ENCODE measurements at places on chromosomes 5 and 9.

GRCh38 chr9:15191378-15191777 lies 115.6 kb downstream of the TTC39B start:
- no peak for DNase-seq

- peak; percentile 92 for DNase-seq
These were observed 32.0 kb upstream of the SPTLC1 start for GRCh38 chr9:92147030-92147851.

- DNase-seq: no peak
These were observed 8.1 kb downstream of the BRD9 start for GRCh38 chr5:884345-885126.

DNA sequence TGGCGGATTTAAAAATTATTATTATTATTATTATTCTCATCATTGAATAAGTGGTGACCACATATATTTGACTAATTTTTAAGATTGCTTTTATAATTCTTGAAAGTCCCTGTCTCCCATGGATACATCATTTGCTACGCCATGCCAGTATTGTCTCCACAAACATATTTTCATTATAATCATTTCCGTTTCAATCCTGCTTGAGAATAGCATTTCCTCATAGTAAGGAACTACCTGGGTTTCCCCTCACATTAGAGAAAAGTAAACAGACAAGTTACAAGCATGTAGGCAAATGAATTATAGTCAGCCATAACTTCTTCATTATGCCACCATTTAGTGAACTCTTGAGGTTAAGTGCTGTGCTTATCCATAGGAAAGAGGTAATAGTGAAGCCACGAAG lies 276.6 kb downstream of the NFIB start:
- DNase-seq: no peak

DNA sequence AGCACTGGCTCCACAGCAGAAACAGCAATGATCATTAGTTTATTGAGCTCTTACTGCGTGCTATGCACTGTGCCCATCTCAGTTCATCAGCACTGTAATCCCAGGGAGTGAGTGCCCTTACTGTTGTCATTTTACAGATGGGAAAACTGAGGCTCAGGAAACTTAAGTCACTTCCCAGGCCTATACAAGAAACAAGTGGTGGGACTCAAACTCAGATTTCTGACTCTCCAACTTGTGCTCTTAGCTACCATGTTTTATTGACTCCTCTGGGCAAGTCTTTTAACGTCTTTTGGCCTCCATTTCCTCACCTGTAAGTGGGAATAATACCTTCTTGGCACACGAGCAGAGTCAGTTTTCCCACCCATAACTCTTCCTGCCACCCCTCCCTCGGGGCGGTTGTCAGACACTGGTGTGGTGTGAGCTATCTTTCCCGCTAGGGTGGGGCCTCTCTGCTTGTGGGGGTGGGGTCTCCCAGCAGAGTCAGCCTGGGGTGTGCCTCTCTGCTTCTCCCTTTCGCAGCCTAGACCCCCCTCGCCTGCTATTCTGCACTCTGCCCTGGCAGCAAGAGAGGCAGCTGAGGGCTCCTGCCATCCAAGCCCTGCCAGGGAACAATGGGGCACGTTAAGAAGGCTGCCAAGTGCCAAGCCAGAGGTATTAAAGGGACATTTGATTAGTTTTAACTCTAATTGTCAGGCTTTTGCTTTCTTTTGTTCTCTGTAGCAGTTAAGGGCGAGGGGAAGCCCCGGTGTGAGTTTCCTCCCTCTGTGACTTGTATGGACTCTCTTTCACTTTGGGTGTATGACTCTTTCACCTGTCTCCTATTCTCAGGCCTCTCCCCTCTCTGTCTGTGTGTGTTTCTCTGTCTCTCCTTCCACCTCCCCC lies 12.1 kb downstream of the GALNT10 start:
- no peak for DNase-seq

DNA sequence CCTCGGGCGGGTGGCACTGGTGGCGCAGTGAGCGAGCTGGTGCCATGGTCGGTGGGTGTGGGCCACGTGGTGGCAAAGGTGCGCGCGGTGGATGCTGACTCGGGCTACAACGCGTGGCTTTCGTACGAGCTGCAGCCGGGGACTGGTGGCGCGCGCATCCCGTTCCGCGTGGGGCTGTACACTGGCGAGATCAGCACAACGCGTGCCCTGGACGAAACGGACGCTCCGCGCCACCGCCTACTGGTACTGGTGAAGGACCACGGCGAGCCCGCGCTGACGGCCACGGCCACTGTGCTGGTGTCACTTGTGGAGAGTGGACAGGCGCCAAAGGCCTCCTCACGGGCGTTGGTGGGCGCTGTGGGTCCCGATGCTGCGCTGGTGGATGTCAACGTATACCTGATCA lies 2.0 kb downstream of the PCDHA4 start:
- DNase-seq: no peak
